ENCODE measurements at places on chromosomes 5 and 9. TPM values are rescaled to one million over a fixed set of nuclear protein-coding genes. Genes with fewer than 3 reads are reported as not detected.

DNA sequence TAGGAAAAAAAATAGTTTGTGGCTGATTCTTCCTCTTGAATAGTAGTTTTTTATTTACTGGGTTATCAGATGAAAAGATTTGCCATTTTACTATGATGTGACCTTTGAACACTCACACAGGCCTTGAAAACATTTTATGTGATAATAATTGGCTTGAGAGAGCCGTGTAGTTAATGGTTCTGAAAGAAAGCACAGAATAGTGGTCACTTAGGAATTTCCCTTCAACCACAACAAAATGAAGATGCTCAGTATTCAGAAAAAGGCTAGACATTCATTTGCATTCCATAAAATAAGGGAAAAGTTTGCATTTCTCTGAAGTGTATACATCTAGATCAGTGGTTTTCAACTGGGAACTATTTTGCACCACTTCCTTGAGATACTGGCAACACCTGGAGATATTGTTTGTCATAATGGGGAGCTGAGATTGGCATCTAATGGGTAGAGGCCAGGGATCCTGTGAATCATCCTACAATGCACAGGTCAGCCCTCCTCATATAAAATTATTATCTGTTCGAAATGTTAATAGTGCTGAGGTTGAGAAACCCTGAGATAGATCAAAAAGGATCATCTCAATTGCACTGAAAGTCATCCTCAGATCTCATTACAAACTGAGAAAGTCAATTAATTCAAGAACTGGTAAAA lies 446.4 kb upstream of the CCNG1 start:
- DNase-seq, result peak; percentile 46

Gene PFN3
- not detected for total RNA-seq

Gene CRB2
- total RNA-seq, result 0.80 TPM

DNA sequence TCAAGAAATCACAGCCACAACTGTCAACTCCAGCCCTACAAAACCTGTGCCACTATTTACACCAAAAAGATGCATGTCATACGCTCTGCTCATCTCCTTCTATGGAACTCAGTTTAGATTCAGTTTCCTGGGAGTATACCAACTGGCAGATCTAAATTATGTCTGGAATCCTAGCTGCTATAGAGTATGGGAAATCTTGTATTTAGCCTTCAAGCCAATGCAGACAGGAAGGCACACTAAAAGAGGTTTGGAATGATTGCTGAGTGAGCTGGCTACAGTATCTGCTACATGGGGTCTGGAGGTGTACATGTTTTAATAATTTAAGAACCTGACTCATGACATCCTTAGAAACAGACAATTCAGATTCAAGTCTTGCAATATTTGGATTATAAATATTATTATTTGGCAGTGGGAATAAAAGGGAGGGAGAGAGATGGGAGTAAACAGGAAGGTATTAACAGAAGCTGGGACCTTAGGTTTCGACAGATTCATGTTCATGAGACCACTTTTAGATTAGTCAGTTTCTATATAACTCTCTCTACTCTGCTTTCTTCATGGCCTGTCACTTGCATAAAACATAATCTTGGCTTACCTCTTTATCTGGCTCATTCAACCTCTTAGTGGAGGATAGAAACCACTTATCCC lies 178.8 kb upstream of the HAPLN1 start:
- no peak for DNase-seq

Gene HRCT1
- total RNA-seq, result not detected

- DNase-seq, result no peak
Observed at GRCh38 chr5:176542596-176543427, 5.6 kb upstream of the RNF44 start.

GRCh38 chr5:97192580-97193354 lies 9.7 kb upstream of the RIOK2 start:
- peak; percentile 63 for DNase-seq

All from GM12878 (cell line).